IPS DF 19.7 (cell line): ENCODE measurements at places on chromosomes 6 and 20.

DNA sequence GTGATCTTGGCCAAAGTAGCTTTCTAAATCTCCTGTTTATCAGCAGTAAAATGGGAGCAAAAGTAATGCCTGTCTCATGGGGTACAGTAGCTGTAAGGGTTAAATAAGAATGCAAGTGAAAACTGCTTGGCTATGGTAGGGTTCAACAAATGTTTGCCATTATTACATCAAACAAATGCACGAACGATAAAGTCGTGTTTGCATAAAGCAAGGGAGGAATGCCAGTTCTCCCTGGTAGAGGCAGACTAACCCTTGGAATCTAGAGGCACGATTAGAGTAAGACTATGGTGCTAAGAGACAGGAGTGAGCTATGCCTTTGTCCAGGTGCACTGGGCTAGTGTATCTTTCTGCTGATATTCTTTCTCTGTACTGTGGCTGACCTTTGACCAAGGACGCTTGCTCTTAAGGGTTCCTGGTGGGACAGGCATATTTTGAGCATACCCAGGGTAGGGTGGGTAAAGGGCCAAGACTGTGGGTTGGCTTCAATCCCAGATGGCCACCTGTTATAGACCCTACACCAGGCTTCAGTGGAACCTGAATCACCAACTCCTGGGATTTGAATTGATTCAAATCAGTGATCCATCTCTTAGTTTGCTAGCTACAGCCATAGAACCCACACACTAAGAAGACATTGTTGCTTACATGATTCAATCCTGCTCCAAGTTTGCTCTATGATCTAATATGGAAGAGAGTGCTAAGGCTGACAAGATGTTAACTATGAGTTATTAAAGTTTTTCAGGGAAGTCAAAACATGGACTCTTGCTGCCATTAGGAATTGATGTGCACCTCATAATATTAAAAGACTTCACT lies 139.9 kb downstream of the CCDC170 start:
- no peak for DNase-seq

DNA sequence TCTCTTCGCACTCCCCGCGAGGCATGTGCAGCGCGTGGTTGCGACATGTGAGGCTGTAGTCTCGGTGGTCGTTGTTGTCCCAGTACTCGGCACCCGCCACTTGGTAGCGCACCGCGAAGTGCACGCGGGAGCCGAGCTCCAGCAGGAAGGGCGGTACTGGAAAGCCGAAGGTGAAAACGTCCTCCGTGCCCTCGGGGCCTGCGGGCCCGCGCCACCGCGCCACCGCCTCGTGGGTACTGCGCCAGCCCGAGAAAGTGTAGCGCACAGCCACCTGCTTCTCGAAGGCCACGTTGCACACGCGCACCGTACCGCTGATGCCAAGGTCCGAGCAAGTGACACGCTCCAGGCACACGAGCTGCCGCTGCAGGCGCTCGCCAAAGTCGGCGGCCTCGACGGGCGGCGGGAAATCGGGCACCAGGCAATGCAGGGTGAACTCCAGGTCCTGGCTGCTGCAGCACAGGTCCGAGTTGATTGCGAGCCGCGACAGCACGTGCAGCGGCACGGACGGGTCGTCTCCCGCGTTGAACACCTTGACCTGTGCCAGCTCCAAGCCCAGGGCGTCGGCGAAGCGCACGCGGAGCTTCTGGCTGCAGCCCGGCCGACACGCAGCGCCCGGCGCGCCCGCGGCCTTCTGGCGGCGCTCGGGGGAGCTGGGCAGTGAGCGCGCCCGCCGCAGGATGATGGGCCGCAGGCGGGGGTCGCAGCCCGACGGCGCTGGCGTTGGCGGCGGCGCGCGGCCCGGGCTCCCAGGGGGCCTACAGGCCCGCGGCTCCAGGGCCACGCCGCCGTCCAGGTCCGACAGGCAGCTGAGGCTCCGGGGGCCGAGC lies 840 bp downstream of the PPP1R3D start:
- no peak for DNase-seq

GRCh38 chr6:53706525-53706924 lies 41.0 kb upstream of the KLHL31 start:
- DNase-seq = no peak

- DNase-seq = no peak
Measured at GRCh38 chr6:62716719-62717118, 430.7 kb upstream of the KHDRBS2 start.

GRCh38 chr6:166565084-166565967 lies 21.2 kb downstream of the RAMACL start:
- no peak for DNase-seq

GRCh38 chr6:99943846-99944245 lies 50.2 kb downstream of the MCHR2 start:
- DNase-seq = no peak

DNA sequence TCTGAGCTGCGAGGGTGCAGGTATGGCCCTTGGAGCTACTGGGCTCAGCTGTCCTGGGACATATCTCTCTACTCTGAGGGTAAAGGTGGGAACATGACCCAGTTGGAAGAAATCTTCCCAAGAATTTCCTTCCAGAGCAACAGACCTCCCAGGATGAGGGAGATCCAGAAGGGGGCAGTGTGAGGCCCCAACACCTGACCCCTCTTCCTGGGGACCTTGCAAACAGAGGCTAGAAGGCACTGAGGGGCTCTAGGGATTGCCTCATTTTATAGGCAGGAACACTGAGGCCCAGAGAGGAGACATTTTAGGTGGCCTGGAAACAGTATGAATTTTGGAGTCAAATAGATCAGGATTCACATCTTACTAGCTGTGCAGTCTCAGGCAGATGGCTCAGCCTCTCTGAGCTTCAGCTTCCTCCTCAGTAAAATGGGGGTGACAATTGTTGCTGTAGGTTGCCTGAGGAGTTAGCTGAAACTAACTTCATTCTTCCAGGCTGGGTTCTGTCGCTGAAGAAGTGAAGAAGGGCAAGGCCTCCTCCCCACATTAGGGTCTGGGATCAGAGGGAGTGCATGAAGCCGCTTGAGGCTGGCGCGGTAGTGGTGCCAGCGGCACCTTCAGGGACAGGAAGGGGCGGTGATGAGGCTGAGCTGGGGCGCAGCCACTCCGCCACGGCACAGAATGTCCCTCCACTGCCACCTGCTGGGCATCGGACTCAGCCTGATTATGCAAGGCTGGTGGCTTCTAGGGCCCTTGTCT lies 11.4 kb downstream of the KCNK17 start:
- DNase-seq = peak; percentile 75

- no peak for DNase-seq
Measured at GRCh38 chr20:61443443-61444126, 191.5 kb downstream of the CDH4 start.

- no peak for DNase-seq
Measured at GRCh38 chr6:113190170-113190569, 667.0 kb upstream of the MARCKS start.

GRCh38 chr20:32581839-32582658 lies 3.1 kb downstream of the NOL4L start:
- no peak for DNase-seq
